Fibroblast of skin of left quadriceps (primary cell): ENCODE measurements at places on chromosomes 5 and 9.

- DNase-seq = peak; percentile 6
Observed at GRCh38 chr5:115257981-115258380, 4.7 kb downstream of the PGGT1B start.

DNA sequence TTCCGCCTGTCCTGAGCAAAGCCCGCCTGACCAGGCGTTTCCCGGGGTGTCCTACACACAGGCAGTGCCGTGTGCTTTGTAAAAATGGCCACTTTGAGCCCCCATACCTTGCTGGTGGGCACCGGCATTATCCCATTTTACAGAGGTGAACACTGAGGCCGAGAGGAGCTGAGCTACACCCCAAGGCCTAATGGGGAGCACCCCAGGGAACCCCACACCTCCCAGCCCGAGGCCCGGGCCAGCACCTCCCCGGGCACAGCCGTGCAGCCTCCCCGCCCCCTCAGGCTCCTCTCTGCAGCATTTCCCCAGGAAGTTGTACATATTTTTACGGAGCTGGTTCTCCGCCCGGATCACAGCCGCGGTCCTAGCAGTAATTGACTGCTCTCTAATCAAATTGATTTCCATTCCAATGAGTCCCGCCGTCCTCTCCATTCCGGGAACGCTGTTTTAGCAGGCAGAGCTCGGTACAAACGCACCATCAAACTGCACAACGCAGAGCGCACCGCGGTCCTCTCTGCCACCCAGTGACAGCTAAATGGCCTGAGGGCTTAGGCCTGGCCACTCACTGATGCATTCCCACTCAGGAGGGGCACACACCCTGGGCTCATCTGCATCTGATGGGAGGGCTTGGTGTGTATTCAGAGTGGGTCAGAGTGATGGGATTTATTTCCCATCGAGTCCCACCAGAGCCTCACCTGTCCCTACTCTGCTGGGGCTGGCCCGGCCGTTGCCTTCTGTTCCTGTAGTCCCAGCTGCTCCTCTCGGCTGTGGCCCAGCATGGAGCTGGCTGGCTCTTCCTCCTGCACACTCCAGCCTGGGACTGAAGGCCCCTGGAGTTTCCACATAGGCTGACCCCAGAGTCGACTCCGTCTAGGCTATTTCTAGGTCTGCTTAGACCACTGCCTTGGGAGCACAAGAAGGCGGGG is 36.2 kb upstream of the UBAC1 start:
- no peak for DNase-seq

DNA sequence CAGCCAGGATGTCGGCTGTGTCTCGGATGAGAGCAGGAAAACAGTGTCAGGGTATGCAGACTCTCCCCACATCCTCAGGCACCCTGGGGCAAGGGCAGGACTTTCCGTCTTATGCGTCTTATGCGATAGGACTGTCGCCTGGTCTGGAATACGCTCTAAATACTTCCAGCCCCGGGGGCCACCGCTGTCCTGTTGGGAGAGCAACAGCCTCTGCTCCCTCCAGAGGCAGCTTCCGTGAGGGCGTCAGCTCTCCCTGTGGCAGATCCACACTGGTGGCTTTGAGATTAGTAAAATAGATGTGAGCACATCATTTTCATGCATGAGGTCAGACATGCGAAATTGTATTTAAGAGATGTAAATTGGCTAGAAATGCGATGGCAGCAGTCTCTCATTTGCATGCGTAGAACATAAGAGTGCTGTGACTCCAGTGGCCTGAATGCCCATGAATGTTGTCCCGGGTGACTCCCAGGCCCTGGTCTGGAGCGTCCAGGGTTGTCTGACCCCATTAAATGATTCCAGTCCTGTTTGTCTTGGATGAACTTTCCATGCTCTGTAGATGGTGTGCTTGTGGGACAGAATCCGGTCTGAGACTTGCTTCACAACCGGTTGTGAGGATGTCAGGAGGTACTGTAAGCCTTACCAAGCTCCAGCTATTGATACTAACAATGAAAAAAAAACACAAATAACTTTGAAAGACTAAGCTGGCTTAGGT is 228.2 kb downstream of the SYK start:
- no peak for DNase-seq

GRCh38 chr9:89710697-89711096 is 105.9 kb downstream of the GADD45G start:
- DNase-seq = no peak

- no peak for DNase-seq
Observed at GRCh38 chr5:107184066-107184465, 486.7 kb downstream of the EFNA5 start.

- DNase-seq = no peak
Observed at GRCh38 chr9:131714161-131714646, 25.7 kb downstream of the RAPGEF1 start.

DNA sequence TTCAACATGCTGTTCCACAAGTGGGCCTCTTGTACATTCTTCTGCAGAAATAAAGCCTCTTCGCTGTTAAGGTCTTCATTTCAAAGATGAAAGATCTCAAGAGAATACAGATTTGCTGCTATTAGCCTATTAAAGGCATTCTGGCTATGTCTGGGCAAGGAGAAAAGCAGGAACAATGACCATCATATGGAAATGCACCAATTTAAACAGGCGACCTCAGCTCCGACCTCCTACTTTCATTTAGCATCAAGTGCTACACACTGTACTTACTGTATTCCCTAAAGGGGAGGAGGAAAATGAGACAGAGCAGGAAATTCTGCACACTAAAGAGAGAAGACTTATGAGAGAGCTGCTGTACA is 64.8 kb downstream of the HABP4 start:
- DNase-seq = no peak

DNA sequence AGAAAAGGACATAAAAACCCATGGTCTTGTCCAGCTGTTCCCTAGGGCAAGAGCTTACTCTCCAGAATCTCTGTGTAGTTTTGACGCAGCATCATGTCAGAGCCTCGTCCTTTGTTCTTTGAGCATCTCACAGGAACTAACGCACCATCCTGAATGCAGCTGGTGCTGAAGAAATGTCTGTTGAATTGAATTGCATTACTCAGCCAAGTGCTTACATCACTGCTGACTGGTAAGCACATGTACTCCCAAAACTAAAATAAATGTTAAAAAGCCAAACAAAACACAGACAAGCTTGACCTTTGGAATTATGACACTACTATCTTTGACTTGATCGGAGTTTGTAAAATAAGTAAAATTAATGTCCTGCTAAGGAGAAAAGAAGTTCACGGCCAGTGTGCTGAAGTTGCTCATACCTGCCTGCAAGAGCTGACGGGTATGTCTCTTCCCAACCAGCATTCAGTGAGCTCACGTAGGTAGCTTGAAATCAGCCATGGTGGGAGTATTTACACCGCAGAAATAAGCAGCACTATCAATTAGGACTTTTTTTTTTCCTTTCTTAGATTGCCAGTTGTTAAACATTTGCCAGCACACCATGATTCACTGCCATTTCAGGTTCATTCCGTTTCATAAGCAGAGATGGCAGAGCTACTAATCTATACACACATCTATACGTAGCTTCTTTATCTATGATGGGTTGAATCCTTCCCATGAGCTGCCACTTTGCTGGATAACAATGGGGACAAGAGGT is 310.6 kb upstream of the MSX2 start:
- peak; percentile 23 for DNase-seq

DNA sequence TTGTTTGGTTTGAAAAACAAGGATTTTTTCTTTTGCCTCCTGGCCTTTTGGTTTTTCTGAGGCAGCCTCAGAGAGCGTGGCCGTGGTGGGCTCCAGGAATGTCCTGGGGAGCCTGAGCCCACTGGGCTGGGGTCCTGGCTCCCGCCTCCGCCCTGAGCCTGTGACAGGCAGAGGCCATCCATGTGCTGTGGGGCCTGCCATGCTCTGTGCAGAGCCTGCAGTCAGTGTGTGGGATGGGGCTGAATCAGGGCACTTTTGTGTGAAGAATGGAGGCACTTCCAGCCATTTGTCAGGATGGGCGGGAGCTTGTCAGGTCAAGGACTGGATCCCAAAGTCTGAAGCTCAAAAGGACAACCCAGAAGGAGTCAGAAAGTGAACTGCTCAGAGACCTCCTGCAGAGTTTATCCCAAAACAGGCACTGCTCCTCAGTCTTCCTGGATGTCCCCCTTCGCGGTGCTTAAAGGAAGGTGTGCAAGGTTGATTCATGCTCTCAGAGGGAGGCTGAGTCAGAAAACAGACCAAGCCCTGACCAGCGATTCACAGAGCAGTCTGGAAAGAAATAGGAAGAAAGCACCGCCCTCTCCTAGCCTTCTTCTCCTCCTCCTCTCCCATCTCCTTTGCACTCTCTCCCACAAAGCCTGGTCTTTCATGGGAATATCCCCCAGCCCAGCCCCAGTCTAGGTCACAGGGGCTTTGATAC is 53.2 kb downstream of the MVB12B start:
- no peak for DNase-seq

- DNase-seq = no peak
Observed at GRCh38 chr5:8350644-8351339, 481.8 kb downstream of the MTRR start.

DNA sequence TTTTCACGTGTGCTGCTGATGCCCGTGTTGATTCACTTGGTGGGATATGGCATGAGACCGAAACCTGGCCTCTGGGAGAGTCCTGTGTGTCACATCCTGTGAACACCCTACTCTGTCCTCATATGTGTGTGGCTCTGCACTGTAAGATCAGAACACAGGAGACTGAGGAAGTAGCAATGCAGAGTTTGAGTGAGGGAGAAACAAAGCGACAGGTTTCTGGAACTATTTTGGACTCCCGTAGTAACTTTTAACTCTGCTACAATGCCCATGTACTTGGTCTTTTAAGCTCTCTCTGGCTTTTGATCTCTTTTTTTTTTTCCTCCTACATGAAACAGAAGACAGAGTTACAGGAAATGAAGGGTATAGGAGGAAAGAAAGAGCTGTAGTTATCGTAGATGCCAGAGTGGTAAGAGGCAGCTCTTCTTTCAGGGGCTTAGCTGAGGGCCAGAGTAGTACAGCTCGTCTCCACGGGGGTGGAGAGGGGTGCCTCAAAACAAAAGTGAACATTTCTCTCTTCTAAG is 26.6 kb downstream of the GRAMD2B start:
- DNase-seq = no peak

- DNase-seq = no peak
Observed at GRCh38 chr5:38538161-38538560, 18.3 kb downstream of the LIFR start.

DNA sequence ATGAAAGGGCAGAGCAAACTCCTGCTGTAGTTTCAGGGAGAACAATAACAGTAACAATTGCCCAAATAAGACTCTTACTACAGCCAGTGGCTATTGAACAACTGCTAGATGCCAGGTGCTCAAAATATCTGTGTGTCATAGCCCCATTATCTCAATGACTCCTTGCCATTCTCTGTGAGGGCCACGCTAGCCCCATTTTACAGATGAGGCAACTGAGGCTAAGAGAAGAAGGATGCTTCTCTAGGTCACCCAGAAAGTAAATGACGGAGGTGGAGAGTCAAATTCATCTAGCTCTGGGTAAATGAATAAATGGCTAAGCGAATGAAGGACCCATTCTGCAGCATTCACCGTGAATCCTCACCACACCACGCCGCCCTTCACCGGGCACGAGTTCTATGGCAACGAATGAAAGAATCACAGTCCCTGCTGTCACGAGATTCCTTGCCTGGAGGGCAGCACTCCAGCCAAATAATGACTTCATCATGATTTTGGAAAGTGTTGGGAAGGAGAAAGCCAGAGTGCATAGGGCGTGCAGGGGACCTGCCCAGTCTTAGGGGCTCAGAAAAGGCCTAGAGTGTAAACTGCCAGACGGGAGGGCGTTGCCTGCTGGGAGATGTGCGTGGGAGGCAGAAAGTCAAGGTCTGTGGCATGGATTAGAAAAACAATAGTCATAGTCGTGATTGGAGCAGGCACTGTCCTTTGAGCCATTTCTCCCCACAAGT is 147.2 kb downstream of the C9orf50 start:
- DNase-seq = no peak

GRCh38 chr9:124084087-124084486 is 72.5 kb downstream of the LHX2 start:
- no peak for DNase-seq

DNA sequence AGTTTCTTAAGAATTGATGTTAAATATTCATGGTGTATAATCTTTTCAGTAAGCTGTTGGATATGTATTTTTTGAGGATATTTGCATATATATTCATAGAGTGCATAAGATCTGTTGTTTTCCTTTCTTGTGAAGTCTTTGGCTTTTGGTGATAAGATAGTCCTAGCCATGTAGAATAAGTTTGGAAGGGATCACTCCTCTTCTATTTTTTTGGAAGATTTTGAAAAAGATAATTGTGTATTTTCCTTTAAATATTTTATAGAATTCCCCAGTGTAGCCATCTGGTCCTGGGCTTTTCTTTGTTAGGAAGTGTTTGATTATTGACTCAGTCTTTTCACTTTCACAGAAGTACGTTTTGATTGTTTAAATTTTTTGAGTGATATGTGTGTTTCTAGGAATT is 318.8 kb upstream of the CDH10 start:
- no peak for DNase-seq

DNA sequence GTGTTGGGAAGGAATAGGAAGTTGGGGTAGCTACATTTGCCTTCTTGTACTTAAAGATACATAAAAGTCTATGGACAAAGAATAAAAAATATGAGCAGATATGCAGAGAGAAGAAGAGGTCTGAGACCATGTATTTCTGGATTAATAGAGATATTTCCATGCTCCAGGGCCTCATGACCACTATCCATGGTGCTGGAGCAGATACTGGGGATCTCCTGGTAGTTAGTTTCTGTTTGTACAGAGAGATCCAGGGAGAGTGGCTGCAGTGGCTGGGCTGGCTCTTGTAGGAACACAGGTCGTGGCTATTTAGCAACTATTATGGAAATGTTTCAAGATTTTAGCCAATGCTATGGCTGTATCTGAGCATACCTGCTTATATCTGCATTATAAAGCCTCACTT is 184.2 kb upstream of the TMEM161B start:
- no peak for DNase-seq

- DNase-seq = no peak
Observed at GRCh38 chr5:83256091-83256780, 178.9 kb downstream of the XRCC4 start.

DNA sequence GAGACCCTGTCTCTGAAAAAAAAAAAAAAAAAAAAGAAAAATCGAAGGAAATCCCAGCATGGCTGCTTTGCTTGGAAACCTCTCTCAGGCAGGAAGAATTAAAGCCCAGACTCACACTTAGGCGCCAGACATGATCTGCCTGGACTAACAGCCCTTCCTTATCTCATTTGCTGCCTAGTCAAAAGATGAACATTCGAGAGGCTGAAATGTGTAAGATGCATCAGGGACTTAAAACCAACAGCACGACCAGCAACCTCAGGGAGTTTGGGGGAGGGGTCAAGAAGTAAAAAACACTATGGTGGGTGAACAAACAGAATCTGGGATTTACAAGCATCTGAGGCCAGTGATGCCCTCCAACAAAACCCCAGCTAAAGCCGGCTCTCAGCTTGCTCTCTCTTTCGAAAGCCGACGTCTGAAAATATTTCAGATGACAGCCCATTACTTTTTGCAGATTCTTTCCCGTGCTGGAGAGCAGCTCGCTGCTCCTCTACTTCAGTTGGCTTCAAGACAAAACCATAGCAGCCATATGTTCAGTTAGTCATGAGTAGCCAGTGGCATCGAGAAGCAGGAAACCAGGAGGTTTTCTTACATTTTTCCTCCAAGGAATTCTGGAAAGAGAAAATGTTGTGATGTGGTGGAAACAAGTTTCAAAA is 249.9 kb downstream of the MARCHF11 start:
- DNase-seq = peak; percentile 85

GRCh38 chr9:21789541-21790037 is 12.8 kb upstream of the MTAP start:
- peak; percentile 79 for DNase-seq
